ENCODE measurements at places on chromosomes 3 and 15.

GRCh38 chr3:197896421-197896820 is 53.6 kb upstream of the RPL35A start:
- DNase-seq, result no peak

DNA sequence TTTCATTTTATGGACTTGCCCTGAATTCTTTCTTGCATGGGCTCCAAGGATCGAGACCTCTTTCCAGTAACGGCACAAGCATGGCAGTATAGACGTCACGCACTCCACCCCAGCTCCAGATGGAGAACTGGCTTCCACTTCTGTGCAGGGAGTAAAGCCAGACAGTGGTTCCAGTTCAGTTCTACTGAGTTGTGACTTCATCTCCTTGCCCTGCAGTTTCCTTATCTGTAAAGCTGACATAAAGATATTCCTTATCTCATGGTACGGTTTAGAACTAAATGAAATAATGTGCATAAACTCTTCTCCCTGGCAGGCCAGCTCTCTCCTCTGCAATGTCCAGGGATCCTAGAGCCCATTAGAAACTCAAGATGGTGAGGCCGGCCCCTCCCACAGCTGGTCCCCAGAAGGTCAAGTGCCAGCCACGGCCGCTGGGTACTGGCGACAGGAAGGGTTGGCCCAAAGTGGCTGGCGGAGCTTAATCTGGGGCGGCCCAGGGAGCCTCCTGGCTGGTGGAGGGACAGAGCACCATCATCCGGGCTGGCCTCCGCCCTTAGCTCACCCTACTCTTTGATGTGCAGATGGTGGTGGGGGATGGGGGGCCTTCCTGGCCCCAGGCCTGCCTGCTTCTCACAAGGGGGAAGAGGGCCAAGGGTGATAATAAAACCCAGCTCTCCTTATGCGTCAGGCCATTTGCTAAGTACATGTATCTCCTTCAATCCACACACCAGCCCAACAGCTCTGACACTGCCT is 7.2 kb downstream of the MESP2 start:
- no peak for DNase-seq

DNA sequence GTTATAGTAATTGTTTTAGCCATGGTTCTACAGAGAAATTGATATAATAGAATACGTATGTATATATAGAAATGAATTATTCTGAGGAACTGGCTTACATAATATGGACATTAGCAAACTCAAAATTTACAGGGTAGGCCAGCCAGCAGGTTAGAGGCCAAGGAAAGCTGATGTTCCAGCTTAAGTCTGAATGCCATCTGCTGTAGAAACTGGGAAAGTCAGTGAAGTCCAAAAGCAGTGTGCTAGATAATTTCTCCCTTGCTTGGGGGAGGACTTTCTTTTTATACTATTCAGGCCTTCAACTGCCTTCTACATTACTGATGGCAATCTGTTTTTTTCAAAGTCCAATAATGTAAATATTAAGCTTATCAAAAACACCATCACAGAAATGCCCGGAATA is 1174.7 kb downstream of the ZPLD1 start:
- DNase-seq, result no peak

GRCh38 chr15:60569596-60569995 is 90.7 kb upstream of the ICE2 start:
- DNase-seq, result no peak

DNA sequence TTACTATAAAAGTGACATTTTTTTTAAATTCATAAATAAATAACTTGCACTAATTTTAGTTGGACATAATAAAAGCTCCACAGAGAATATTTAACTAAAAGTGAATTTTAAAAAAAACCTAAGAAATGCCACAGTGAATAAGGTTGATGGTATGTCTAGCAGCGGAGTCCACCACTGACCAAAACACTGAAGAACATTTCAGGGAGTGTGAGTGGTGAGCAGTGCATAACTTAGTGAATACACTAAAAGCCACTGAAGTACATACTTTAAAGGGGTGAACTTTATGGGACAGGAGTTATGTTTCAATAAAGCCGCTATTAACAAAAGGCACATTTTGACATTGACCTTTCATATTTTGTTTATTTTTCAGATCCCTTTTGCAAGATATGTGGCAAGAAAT is 32.3 kb downstream of the SRP14 start:
- no peak for DNase-seq

GRCh38 chr15:93583552-93583951 is 494.5 kb upstream of the RGMA start:
- DNase-seq, result no peak

DNA sequence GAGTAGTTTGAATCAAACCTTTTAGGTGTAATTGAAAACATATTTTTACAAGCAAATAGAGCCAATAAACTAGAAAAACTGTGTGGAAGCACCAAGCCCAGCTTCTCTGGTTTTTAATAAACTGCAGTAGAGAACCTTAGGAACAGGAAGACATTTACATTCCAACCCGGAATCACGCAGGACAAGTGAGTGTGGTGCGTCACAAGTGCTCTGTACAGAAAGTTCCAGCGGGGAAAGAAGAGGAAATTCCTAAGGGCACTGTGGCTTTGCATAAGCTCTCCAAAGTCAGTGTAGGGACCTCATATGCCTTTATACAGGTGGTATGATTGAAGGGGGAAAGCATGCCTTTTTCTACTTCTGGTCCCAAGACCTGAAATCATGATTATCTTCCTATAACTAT is 21.6 kb downstream of the COL8A1 start:
- no peak for DNase-seq

- no peak for DNase-seq
These were observed 5.3 kb downstream of the MYO5C start for GRCh38 chr15:52290329-52290728.

Data from CD4-positive, alpha-beta memory T cell (primary cell).